ENCODE measurements at places on chromosomes 2 and 18.

GRCh38 chr2:138942466-138942865, 162.3 kb upstream of the NXPH2 start:
- no peak for DNase-seq

- no peak for DNase-seq
Observed at GRCh38 chr2:26617588-26618083, 23.5 kb downstream of the CIB4 start.

DNA sequence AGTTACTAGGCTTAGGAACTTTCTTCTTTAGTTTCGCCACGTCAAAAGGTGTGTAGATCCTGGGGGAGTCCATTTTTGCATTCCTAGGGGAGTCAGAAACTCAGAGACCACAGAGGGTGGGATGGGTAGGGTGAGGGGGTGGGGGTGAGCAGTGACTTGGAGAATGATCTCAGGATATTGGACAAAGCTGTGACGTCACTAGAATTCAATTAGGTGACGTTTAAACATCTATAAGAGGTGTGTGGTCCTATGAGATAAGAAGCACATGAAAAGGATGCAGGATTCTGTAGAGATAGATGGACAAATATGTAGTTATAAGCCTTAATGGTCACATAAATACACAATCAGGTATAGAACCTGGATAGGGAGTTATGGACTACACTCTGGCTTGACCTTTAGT, 21.5 kb downstream of the SLC4A3 start:
- no peak for DNase-seq

GRCh38 chr18:24346254-24346653, 51.4 kb downstream of the OSBPL1A start:
- DNase-seq = no peak

GRCh38 chr18:13539843-13540476, 186.4 kb downstream of the FAM210A start:
- no peak for DNase-seq

DNA sequence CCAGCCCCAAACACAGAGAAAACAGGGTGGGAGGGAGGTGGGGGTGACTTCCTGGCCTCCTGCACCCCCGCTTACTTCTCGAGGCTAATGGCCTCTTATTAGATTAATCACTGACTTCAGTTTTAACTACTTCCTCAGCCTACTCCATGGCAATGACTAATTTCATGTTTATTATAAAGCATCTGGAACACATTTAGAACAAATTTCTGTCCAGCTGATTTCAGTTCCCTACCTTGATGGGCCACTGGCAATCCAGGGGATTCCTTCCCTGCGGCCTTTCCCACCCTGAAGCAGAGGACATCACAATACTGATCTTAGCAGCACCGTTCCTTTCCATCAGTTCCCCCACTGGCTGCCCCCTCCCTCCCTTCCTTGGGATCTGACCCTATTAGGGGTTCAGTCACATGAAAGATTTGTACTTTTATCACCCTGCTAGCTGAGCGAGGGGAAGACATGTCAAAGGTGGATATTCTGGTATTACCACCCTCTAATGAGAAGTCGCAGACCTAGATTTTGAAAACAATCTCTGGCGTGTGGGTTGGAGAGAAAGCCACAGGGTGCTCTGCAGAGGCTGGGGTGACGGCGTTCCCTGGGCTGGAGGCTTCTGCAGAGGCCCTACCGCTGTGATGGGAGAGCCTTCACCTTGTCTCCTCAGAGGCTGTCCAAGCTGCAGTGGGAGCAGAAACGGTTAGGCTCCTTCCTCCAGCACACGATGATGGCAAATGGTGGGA, 67.6 kb downstream of the KIAA2012 start:
- DNase-seq = no peak

DNA sequence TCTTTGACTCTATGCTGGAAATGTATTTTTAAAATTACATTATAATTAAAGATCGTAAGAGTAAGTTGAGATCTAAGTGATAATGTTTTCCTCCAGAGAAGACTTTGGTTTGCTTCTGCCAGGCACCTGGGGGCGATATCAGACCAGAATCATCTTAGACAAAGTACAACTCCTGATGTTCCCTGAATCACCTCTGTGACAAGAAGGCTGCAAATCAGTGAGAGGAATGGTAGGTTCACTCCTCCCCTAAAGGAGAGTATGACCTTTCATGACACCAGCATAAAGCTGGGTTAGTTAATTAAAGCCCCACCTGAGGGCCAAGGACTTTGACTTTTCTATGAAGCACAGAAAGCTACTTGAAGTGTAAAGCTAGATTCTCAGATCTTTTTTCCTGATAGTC, 114.4 kb upstream of the DTNA start:
- peak; percentile 44 for DNase-seq

- DNase-seq = no peak
Observed at GRCh38 chr2:175677880-175678279, 324.2 kb downstream of the LNPK start.

DNA sequence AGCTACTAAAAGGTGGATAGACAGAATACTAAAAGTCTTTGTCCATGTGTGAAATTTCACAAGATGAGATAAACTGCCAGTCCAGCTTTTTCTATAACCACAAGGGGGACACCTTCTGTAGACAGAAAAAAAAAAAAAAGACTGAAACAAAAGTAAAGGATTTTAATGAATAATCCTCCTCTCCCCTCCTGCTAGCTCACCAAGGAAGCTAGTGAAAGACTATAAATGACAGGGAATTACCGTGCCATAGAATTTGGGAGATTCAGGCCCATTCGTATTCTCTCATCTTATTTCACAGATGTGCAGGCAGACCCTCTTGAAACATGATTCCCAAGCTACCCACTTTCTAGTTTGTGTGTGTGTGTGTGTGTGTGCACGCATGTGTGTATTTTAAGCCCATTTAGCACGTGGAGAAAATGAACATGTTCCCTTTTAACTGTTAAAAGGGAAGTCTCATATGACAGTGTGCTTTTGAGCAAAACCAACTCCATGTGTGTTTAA, 36.3 kb upstream of the SLC8A1 start:
- DNase-seq = peak; percentile 18

- peak; percentile 27 for DNase-seq
Observed at GRCh38 chr2:136141510-136142149, 23.7 kb upstream of the CXCR4 start.

- DNase-seq = no peak
Observed at GRCh38 chr2:22499082-22499839, 885.7 kb upstream of the KLHL29 start.

- no peak for DNase-seq
Observed at GRCh38 chr2:162072976-162073887, 783 bp downstream of the DPP4 start.

DNA sequence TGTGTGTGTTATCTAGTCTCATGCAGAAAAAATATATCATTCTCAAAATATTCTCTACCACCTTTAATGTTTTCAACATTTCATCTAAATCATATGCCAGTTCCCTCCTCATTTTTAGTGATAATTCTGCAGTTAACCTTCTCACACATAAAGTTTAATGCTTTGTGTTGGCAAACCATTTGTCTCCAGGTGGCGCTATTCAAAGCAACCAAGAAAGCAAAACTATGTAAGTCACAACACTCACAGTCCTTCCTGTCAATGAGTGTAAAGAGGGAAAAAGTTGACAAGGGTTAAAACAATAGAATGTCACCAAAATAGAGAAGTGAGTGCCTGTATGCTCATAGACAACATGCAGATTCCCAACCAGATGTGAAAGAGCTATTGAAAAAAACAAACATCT, 961.6 kb upstream of the LRRTM1 start:
- DNase-seq = peak; percentile 4

Measured in bronchial epithelial cell (primary cell).